ENCODE measurements at places on chromosomes 4 and X. TPM values are rescaled to one million over a fixed set of nuclear protein-coding genes. Genes with fewer than 3 reads are reported as not detected.

GRCh38 chrX:67787196-67787595 is 243.4 kb downstream of the AR start:
- H3K4me3 ChIP-seq: no peak overlapping the region
- H3K4me1 ChIP-seq: no peaks in the 10 kb centered on the region
- H3K36me3 ChIP-seq: no peaks in the 10 kb centered on the region
- DNase-seq: no peak
- no peak overlapping the region for H3K27ac ChIP-seq
- no peaks in the 10 kb centered on the region for H3K27me3 ChIP-seq

DNA sequence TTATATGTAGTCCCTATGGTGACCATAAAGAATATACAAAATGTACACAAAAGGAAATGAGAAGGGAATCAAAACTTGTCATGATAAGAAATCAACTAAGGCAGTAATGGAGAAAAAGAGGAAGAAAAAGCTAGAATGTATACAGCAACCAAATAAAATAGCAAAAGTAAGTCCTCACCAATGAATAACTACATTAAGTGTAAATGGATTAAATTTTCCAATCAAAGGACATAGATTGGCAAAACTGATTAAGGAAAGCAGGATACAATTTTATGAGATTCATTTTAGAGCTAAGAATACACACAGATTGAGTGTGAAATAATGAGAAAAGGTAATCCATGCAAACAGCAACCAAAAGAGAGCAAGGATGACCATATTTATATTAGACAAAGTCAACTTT is 157.4 kb downstream of the TET2 start:
- no peaks in the 10 kb centered on the region for H3K27me3 ChIP-seq
- DNase-seq: no peak
- H3K4me3 ChIP-seq: no peak overlapping the region

DNA sequence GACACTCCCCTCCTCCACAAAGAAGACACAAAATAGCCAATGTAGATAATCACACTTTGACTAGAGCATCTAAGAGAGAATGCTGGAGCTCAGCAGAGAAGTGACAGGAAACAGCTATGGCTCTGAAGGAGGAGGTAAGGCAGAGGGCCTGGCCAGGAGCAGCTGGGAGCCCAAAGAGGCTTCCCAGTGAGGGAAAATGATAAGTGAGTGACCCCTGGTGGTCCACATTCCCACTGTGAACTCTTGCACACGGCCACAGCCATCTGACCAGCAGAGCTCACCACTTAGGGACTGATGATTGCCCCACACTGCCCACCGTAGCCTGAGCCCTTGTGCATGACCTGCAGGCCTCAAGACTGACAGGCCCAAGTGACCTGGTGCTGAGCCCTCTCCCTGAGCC is 162.7 kb upstream of the GALNTL6 start:
- no peak for DNase-seq
- H3K27ac ChIP-seq: no peak overlapping the region
- H3K27me3 ChIP-seq: no peaks in the 10 kb centered on the region
- no peaks in the 10 kb centered on the region for H3K4me1 ChIP-seq
- no peak overlapping the region for H3K4me3 ChIP-seq

GRCh38 chrX:15384304-15384703 is at the start of gene VEGFD:
VEGFD (minus strand) TSS chrX:15384413; CDS start chrX:15383946, 467 bp downstream.
- H3K27ac ChIP-seq: no peak within 1 kb of the TSS
- H3K27me3 ChIP-seq: no peaks in the 10 kb centered on the region
- H3K36me3 ChIP-seq: peaks cover 2% of the 10 kb centered on the region
- no peak for DNase-seq
- H3K4me1 ChIP-seq: no peaks in the 10 kb centered on the region

Gene CXCL1
- total RNA-seq: 4.6 TPM

Measured in aorta (tissue), 5 donors.